ENCODE measurements at places on chromosomes 16 and 17.

DNA sequence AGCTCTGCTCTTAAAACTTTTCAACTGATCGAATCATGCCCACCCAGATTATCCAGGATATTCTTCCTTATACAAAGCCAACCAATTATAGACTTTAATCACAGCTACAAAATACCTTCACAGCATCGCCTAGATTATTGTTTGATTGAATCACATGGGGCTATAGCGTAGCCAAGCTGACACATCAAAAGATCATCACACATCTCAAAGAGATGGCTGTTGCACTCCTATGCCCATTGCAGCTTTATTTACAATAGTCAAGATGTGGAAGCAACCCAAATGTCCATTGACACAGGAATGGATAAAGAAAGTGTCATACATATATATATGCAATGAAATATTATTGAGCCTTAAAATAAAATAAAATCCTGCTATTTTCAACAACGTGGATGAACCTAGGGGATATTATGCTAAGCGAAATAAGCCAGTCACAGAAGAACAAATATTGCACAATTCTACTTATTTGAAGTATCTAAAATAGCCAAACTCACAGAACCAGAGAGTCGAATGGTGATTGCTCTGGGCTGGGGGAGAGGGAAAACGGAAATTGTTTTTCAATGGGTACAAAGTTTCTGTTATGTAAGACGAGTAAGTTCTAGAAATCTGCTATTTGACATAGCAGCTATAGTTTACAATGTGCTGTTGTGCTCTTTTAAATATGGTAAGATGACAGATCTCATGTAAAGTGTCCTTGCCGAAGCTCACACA, 60.9 kb upstream of the ERCC4 start:
- DNase-seq, result no peak

DNA sequence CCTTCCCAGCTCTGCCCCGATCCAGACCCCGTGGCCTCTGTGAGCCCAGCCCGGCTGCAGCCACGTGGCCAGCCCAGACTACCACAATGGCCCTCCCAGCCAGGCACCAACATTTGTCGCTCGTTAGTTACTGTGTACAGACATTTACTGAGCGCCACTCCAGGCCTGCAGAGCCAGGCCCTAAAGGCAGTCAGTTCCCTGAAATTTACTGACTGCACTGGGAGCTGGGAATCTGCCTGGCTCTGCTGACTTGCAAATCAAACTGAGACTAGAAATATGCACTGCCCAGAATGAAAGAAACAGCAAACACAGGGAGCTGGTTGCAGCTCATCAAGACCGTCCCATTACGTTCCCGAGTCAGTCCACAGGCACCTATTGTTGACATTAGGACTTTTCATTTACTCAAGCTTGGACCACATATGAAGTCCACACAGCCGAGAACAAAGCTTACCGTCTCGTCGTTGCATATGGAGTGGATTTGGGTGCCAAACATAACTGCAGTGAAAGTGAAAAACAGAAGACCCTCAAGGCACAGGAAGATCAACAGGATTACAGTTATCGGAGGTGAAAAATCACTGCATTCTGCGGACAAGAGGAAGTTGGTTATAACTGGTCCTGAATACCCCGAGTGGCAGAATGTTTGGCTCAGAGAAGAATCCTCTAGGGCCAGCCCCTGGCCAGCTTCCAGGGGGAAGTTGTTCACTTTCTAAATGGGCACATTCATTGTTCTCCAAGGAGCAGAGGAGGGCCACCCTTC, 34.5 kb downstream of the ZDHHC7 start:
- DNase-seq, result no peak

DNA sequence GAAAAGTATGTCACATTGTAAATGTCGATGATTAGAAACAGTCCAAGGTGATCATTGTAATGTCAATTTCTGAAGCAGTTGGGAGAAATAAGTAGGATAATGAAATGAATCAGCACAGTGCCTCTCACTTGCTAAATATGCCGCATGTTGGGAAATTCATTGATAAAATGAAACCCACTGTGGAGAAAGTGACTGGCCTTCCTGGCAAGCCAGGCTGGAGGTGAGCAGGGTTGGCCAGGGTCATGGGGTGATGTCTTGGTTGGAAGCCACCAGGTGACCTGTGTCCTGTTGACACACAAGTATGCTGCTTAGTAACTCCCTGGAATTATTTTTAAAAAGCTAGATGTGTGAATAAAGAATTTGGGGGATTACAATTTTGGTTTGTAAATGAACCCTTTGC, 14.9 kb upstream of the WNT9B start:
- no peak for DNase-seq

GRCh38 chr17:46788796-46789195, 29.7 kb downstream of the WNT3 start:
- DNase-seq, result no peak

DNA sequence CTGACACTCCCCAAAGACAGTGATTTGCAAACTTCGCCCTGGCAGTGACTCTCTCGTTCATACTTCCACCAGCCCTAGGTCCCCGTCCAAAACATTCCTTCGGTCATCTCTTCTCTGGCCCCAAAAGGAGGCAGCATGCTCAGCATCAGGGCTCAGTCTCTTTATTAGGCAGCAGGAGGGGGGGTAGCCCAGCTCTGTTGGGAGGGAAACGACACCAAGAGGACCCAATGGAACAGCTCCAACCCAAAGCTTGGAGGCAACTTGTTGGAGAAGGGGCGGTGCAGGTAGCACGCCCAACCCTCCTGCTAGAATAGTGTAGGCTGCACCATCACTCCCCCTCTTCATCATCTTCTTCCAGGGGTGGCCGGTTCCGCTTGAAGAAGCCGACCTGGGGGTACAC, 8.4 kb upstream of the FAM171A2 start:
- no peak for DNase-seq

DNA sequence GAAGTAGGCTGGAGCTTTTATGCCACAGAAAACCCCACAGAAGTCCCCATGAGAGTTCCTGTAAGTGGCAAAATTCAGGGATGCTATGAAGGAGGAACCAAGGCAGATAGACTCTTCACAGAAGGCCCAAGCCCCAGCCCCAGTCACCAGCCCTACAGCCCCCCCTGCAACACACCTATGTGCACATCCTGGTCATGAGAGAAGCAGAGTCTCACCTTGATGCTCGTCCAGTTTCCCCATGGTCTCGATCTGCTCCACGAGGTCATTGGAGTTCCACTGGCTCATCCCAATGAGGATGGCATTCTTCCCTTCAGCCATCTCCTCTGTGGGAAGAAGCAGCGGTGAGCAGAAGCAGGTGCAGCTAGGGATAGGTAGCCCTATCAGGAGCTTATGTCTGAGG, 31.2 kb downstream of the PITPNM3 start:
- no peak for DNase-seq

DNA sequence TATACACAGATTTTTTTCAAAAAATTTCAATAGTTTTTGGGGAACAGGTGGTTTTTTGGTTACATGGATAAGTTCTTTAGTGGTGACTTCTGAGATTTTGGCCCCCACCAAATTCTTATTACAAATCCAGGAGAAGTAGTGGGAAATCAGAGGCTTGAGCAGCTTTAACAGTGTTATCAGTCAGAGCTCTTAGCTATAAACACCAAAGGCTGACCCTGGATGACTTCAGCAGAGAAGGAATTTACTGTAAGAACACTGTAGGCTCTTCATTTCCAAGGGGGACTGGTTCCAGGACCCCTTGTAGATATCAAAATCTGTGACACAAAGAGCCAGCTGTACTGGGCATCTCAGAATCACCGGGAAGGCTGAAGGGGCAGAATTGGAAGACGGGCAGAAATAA, 17.8 kb downstream of the MPHOSPH6 start:
- DNase-seq, result no peak

GRCh38 chr17:39079836-39080235, 71.6 kb downstream of the PLXDC1 start:
- no peak for DNase-seq

- no peak for DNase-seq
Observed at GRCh38 chr17:8837563-8838075, 29.9 kb downstream of the PIK3R6 start.

- no peak for DNase-seq
Observed at GRCh38 chr17:6105649-6106007, 35.4 kb downstream of the WSCD1 start.

GRCh38 chr16:84673203-84673535, 24.9 kb downstream of the KLHL36 start:
- DNase-seq, result no peak

DNA sequence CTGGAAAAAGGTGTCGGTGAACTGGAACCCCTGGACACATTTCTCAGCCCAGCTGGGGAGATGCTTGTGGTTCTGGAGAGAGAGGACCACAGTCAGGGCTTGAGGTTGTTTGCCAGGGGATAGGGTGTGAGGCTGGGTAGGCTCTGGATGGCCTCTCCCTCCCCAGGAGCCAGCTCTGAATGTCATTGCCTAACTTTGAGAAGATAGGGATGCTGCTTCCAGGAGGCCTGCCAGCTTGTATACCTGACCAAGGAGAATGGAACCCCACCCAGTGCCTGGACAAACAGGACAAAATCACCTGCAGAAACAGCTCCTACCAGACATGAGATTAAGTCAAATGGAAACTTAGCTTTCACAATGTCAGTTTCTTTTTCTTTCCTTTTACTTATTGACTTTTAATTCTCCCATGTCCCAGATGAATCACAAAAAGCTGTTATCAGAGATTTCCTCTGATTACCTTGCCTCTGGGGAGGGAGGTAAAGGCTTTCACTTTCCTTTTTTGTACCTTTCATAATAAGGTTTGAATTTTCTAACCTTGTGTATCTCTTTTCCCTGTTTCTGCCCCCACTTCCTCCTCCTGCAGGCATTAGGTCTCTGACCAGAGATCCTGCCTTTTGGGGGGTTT, 29.8 kb upstream of the PLLP start:
- no peak for DNase-seq

DNA sequence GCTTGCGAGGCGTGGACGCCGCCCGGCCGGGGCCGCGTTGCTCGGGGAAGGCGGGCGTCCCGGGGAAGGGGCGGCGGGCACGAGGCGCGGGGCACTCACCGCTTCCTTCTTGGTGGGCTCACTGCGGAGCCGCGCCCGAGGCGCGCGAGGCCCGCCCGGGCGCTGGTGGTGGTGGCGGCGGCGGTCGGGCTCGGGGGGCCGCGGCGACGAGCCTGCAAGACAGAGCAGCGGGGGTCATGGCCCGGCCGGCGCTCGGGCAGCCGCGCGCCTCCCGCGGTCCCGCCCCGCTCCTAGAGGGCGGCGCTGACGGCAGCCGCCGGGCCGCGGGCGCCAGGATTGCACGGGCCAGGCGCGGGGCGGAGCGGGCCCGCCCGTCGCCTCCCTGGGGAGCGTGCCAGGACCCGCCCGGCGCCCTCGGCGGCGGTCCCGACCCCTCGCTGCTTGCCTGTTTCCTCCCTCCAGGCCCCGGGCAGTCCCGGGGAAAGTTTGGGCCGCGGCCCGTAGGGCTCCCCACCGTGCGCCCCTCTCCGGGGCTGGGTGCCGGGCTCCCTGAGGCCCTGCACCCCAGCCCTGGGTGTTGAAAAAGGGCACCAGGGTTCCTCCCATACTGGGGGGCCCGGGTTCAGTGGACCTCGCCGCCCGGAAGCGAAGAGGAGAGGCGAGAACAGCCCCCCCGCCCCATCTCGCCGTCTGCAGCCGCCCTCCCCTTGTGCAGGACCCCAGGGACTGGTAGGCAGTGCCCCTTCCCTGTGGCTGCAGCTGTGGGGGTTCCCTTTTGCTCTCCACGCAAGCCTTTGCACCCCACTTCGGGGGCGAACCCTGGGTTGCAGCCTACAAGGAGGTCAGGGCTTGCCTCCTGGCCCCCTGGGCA, at the start of gene C16orf74:
TSS of gene C16orf74 (minus strand) at position 270 of the 871 bp plus-strand sequence. CDS start 15,879 bp downstream, outside the sequence.
- no peak for DNase-seq

DNA sequence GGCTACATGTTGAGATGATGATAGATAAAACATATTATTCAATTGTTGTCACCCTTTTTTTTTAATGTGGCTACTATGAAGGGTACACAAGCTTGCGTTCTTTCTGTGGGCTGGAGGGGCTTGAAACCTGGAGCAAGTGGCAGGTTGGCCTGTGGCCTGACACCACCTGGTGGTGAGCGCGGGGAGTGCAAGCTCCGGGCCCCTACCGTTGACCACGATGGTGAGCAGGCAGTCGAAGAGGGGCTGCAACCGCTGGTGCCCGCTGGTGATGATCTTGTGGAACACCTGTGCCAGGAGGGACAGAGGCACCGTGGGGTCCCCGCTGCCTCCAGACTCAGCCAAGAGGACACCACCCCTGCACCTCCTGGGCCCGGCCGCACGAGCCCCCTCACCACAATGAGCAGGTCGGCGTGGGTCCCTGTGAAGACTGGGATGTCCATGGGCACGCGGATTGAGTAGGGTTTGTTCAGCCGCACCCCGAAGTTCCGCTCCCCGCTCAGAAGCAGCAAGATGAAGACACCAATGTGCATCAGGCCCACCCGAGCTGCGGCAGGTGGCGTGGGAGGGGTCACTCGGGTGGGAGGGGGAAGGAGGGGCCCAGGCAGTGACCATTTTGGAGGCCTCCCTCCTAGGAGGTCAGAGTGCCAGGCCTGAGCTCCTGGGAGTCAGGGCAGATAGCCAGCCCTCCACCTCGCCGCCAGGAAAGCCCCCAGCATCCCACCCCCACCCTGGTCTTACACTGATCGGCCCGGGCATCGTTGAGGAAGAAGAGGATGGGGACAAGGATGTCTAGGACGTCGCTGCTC, 14.4 kb downstream of the HID1 start:
- peak; percentile 55 for DNase-seq

- DNase-seq, result no peak
Observed at GRCh38 chr17:37466471-37466870, 23.2 kb upstream of the DUSP14 start.

- peak; percentile 49 for DNase-seq
Observed at GRCh38 chr16:12170103-12171040, 193.8 kb downstream of the SNX29 start.

DNA sequence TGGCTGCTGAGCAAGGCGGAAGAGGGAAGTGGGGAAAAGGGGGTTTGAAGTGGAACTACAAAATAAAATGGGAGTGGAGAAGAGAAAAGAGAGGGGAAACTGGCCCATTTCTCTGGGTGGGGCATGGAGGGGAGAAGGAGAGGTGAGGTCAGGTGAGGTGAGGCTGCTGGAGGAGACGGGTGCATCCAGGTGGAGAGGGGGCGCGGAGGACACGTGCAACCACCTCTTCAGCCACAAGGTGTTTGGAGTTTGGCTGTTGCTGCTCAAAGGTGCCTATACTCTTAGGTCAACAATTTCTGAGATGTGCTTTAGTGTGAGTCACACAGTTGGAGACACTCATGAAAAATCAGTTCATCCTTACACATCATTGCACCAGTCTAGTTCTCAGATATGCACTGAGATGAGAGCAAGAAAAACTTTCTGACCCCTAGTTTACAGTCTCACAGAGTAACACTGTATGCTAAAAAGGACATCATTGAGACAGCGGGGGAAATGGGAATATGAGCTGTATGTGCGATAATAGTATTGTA, 4.8 kb downstream of the SLC6A4 start:
- DNase-seq, result no peak

GRCh38 chr17:978103-979093, 1.2 kb downstream of the NXN start:
- DNase-seq, result no peak

DNA sequence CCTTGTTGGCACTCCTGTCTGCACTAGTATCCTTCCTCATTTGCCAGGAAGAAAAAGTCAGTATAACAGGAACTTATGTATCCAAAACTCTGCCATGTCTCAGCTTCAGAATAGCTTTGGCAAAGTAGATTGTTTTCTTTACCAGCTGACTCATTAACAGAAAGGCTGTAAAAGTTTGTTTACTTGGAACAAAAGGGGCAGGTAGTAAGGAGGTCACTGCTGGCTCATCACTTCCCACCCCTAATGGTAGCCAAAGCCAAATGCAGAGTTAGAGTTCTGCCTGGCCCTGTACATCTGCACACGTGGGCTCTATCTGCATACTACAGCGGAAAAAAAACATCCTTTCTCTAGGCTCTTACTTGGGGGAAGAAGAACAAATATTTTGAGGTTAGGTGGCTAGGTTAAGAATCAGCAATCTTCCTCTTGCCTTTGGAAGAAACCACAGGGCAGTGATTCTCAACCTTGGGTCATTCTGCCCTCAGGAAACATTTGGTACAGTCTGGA, 90.9 kb upstream of the BCAR1 start:
- DNase-seq, result peak; percentile 48
